ENCODE measurements at places on chromosomes 4 and X.

GRCh38 chr4:118004088-118004487 is 30.2 kb upstream of the NDST3 start:
- no peak for DNase-seq

GRCh38 chr4:8199594-8200301 is 658 bp downstream of the SH3TC1 start:
- DNase-seq: no peak

DNA sequence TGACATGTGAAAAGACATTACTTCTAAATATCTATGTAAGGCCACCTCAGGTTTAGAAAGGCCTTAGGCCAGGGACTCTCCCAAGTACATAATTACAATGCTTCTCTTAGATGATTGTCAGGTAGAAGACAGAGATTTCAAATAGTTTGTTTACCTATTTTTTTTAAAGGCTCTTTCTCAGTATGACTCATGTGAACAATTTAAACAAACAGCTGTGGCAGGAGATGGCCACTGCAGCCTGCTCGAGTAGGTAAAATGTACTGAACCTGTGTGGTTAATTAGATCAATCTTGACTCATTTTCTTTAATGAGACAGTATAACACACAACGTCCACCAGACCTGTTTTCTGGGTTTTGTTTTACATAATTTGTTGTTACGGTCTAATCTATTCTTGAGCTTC is 50.2 kb downstream of the LEF1 start:
- DNase-seq: no peak

- no peak for DNase-seq
Observed at GRCh38 chrX:40245488-40246071, 147.8 kb upstream of the BCOR start.

DNA sequence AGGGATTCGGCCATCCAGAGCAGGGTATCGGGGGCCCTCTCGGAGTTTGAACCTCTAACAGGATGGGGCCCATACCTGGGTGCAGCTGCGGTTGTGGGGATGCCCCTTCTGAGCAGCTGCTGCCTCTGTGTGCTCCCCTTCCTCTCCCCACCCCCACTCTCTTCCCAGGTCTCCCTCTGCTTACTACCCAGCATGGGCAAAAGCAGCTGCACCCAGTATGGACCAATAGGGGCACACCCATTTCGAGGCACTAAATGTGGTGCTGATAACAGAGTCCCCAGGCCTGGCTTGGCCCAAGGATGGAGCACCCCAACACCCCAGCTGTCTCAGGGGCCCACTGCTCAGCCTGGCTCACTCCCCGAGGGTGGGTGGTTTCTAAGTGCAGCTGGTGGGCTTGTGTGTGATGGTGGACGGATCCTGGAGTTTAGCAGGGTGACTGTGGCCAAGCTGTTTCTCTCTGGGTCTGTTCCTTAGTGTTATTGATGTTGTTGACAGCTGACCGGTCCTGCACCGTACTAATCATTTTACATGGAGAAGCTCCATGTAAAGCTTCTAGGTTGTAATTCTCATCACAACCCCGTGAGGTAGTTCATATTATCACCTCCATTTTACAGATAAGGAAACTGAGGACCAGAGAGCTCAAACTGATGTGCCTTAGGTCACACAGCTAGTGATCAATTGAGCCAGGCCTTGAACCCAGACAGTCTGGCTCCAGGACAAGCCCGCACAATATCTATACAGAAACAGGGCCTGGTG is 13.1 kb upstream of the KIAA0232 start:
- DNase-seq: no peak

DNA sequence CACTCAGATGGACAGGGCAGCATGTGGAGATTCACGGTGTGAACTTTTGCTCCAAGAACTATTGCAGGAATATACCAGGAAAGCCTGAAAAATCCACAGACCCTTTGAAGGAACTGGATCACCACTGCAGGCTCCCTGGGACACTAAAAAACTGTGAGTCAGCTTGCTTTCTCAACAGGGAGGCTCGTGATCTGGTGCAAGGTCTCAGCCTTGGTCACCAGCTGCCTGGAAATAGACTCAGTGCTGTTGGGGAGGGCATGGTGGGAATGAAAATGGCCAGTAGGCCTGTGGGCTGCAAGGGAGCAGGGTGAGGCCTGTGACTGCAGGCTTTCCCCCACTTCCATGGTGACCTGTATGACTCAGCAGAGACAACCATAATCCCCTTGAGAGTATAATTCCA is 426.4 kb upstream of the RPS6KA3 start:
- no peak for DNase-seq

- DNase-seq: no peak
Observed at GRCh38 chr4:147987252-147987651, 255.4 kb downstream of the ARHGAP10 start.

DNA sequence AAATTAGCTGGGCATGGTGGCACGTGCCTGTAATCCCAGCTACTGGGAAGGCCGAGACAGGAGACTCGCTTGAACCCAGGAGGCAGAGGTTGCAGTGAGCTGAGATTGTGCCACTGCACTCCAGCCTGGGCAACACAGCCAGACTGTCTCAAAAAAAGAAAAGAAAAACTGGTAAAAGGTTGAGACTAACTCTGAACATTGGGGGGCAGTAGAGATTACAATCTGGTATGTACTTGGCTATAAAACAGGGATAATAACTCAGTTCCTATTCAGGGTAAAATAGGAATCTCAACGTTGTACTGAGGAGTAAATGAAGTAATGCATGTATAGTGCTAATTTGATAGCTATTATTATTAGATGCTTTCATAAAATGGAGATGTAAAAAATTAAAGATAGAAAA is 12.5 kb upstream of the KLF8 start:
- no peak for DNase-seq

GRCh38 chr4:128354205-128354821 is 66.7 kb upstream of the PGRMC2 start:
- DNase-seq: peak; percentile 91

DNA sequence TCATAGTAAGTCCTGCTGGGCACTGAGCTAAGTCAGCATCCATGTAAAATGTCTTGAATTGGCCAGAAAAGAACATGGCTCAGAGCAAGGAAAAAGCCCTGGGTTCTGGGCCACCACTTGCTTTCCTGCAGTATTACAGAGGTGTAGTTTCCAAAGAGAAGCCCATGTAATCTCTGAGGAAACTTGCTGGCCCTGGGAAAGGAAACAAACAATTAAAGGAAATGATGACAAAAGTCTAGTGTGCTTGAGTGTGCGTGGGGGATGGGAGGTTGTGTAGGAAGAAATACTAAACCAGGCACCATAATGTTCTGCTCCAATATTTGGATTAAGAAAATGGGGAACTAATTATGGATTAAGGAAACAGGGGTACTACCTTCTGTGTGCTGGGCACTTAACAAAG is 39.5 kb upstream of the SMIM10L2A start:
- no peak for DNase-seq

- DNase-seq: no peak
Observed at GRCh38 chr4:1290165-1290977, 680 bp downstream of the MAEA start.

- no peak for DNase-seq
Observed at GRCh38 chr4:15400226-15400625, 27.6 kb upstream of the C1QTNF7 start.

DNA sequence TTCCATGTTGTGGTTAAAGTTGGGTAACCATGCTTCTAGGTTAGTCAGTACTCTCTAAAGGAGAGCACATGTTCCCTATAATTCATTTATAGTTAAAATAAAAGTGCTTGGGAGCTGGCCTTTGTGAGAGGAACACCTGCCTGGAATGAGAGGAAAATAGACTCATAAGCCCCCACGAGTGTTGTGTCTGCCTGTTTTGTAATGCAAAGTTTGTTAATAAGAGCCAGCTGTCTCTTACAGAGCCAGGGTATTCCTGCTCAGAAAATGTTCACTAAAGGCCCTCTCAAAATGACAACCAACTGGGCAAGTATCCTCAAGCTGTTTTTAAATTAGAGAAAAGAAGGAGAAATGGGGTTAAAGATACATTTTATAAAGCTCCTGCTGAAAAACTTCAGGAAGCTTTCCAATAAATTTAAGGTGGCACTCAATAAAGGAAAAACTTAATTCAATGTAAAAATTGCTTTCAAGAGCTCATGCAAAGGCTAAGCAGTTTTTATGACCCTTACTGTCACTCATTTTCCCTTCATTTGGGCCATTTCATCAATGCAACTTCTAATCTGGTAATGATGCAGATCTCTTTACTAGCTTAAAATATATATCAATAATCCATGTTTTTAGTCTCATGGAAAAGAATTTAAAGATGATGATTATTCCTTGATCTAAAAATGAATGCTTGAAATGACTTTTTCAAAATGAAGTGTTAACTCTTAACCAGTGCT is 793.6 kb downstream of the STPG2 start:
- no peak for DNase-seq

DNA sequence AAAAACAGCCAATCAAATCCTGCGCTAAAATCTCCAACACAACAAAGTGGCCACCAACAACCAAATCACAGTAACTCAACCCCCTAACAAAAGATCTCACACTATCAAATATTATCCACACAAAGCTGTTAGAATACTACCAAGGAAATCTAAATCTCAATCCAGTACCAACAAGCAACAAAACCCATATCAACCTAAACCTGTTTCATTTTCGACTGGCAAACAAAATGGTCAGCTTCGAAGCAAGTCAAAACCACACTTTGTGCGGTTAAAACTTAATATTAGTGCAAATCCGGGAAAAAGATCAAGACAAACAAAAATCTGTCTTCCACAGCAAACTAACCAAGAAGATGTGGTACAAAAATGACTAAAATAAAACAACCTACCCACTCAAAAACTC is 28.7 kb upstream of the MUC7 start:
- no peak for DNase-seq

- DNase-seq: no peak
Observed at GRCh38 chr4:104064646-104065577, 345.1 kb upstream of the TACR3 start.

DNA sequence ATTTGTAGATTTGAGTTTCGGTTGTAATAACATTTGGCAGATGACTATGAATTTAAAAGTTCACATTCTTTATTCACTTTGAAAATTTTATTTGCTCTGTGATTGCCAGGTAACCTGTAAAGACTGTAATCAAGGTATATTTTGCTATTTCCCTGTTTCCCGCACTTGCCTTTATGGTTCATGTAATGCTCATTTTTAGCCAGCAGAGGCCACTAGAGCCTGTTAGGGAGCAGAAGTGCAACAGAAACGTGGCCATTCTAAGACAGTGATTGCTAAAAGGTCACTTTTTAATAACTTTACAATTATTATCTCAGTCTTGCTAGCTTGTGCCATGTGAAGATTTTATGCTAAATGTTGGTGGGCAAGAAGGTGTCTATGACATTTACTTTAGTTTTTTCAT is 12.4 kb downstream of the YIPF6 start:
- DNase-seq: no peak

DNA sequence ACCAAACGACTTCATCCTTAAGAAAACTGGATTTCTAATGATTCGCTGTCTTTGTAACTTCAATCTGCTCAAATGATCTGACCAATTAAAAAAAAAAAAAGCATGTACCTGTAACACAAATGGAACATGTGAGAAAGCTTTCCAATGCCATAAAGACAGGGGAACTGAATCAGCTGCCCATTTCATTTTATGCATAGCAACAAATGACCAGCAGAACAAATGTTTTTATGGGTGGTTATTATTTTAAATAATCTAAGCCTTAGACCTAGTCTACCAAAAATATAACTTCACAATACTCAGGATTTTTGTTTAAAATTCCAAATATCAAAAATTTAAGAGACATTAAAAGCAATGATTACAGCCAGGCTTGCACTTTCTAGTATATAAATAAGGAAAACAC is 145.7 kb downstream of the NR3C2 start:
- no peak for DNase-seq

GRCh38 chrX:107563824-107564223 is 64.5 kb upstream of the PRPS1 start:
- no peak for DNase-seq

DNA sequence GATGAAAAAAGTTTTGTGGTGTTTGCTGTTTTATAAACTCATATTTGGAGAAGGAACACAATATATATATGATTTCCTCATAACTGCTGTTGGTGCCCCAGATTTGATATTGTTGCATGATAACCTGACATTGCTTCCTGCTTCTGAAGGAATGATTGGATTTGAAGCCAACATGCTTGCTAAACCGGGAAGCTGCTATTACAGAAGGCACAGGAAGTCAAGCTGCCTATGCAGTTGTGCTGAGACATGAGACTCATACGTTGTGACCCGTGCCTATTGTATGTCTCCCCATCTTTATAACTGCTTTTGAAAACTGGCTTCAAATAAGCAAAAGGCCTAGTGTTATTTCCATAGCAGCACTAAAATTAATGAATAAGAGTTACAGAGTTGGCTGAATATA is 32.9 kb downstream of the GAB1 start:
- DNase-seq: no peak

DNA sequence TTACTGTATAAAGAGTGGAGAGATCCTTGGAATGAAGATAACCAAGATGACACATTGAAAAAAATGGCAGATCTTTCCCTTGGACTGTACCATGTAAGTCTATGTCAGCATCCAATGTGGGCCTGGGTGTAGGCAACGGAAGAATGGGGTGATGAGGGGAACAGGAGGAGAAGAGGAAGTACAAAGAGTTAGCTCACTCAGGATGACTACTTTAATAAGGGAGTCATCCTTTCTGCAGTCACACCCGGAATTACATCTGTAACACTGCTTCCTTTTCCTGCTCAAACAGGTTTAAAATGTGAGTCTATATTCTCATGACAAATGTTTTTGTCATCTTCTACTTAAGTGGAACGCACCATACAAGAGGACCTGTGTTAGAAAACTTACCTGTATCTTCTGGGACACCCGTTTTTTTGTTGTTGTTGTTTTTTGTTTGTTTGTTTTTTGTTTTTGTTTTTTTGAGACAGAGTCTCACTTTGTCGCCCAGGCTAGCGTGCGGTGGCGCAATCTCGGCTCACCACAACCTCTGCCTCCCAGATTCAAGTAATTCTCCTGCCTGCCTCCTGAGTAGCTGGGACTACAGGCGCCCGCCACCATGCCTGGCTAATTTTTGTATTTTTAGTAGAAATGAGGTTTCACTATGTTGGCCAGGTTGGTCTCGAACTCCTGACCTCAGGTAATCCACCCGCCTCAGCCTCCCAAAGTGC is 18.0 kb downstream of the HPSE start:
- DNase-seq: no peak

GRCh38 chr4:189147005-189147929 is 793.4 kb upstream of the FRG1 start:
- no peak for DNase-seq

DNA sequence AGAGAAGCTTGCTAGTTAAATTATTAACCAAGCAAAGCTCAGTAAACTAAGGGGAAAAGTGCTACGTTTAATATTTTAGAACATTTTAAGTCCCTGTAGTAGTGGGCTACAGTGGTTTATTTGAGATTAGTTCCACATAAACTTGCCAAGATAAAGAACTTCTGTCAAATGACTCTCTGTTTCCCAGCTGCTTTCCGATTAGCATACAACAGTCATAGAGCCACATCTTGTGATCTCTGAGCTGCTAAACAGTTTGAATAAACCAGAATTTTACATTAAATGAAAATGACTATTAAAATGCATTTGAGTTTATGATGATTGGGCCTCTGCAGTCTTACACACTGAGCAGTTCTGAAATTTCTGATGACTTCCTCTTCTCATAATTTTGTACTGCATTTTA is 568.5 kb downstream of the IQCM start:
- no peak for DNase-seq

- no peak for DNase-seq
Observed at GRCh38 chr4:110268352-110268751, 69.9 kb upstream of the ELOVL6 start.

Measured in fibroblast of skin of left quadriceps (primary cell).